Activated T-cell treated with anti-CD3 and anti-CD28 coated beads, Interleukin-2, amount 50 U/mL, for 48 hours (primary cell): ENCODE measurements at places on chromosomes 4 and X.
A peak's percentile ranks its signal among the peaks of the same experiment; 100 is the strongest.

DNA sequence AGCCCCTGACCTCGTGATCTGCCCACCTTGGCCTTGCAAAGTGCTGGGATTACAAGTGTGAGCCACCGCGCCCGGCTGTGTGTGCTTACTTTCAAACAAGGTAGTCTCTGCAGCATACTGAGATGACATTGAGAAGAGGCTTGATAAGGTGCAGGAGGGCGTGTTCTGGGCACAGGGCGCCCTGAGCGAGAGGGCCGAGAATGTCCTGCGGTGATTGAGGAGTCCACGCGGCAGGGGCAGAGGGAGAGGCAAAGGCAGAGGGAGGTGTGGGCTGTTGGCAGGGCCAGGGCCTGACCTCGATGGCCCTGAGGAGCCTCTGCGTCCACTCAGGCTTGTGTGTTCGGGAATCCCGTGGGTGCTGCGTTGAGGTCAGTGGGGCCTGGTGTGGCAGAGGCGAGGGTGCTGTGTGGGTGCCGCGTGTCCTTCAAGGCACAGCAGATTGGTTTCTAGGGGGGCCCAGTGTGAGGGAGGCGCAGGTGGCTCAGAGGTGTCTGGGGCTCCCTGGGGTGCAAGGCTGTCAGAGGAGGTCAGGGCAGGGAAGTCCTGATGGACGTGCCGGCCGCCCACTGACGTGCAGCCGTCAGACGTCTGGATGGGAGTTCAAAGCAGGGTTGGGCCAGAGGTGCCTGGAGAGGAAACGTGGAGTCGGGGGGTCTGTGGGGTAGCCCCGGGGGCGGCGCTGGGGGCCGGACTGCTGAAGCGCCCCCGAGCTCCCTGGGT lies 12.1 kb downstream of the PCGF3 start:
- no peak for DNase-seq

DNA sequence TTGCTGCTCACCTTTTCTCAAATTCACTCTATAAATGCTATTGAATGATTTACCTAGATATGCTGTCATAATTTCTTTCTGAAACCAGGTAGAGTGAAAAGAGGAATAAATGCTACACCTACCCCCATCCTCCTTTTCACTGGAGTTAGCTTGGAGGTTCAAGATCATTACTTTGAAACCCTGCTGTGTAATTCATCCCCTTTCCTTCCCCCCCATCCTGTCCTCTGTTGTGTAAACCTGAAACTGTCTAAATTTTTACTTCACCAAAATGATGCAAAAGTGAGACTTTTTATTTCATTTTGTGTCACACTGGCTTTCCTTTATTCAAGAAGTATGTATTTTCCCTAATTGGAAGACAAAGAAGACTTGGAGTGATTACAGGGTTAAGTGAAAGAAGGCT lies 5.4 kb downstream of the ZCCHC18 start:
- no peak for DNase-seq

DNA sequence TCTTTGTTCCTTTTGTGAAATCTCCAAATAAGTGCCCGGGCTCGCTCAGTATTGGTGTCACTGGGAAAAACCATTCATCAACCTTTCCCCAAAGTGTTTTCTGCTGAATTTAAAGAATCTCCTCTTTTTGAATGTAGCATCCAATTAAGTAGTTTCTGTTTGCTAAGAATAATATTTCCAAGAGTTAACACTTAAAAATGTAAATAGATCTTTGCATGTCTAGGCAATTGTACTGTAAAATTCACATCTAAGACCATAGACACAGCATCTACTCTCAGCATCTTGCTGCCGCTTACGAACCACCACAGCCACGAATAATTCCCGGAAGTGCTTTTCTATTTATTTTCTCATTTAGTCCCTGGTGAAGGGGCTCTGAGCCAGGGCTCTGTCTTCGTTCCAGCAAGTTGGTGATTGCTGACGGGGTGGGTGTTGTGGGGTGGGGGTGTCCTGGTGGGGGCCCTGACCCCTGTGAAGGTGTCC lies 1.4 kb downstream of the NSG1 start:
- no peak for DNase-seq

GRCh38 chrX:46823481-46823880 lies 13.4 kb upstream of the RP2 start:
- DNase-seq: no peak

DNA sequence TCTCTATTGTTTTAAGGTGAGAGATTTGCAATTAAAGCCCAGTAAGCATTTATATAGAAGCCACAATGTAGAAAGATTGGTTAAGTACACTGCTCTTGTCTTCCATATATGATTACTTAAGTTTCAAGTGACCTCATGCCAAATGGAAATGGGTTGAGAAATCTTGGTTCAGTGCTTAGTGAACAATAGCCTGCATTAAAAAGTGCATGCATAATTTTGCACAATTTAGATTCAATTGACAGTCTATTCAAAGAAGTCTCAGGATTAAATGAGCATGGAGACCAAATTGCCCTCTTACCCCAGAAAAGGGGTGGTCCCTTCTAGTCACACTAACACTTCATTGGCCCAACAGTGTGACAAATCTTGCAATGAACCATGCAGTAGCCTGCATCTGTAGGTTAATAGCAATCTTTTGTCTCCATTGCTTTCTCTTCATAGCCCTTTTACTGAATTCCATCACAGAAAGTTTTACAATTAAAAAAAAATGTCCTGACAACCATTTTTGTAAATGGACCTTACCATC lies 93.6 kb downstream of the HHIP start:
- no peak for DNase-seq

DNA sequence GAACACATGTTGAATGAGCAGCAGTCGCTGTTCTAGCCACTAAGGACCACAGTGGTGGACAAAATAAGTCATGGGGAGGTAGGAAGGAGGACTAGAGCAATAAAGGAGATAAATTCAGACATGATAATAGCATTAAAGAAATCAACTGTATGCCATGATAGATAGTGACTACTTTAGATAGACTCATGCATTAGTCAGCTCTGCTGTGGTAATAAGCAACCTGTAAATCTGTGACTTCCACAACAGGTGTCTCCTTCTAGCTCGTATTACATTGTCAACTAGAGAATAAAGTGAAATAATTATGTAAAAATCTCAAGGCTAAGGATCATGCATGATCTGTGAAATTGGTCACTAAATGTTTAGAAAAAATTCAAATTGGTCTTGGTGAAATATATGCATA lies 77.9 kb downstream of the WWC2 start:
- no peak for DNase-seq

- no peak for DNase-seq
These were observed 8.4 kb upstream of the TMEM144 start for GRCh38 chr4:158201876-158202275.

GRCh38 chr4:70704931-70705182 lies 16.5 kb downstream of the UTP3 start:
- no peak for DNase-seq

GRCh38 chr4:118992149-118992548 lies 103.5 kb downstream of the SYNPO2 start:
- DNase-seq: no peak

- no peak for DNase-seq
These were observed 76.7 kb upstream of the NAF1 start for GRCh38 chr4:163243297-163243981.

GRCh38 chrX:65920620-65921019 lies 119.3 kb downstream of the VSIG4 start:
- no peak for DNase-seq

DNA sequence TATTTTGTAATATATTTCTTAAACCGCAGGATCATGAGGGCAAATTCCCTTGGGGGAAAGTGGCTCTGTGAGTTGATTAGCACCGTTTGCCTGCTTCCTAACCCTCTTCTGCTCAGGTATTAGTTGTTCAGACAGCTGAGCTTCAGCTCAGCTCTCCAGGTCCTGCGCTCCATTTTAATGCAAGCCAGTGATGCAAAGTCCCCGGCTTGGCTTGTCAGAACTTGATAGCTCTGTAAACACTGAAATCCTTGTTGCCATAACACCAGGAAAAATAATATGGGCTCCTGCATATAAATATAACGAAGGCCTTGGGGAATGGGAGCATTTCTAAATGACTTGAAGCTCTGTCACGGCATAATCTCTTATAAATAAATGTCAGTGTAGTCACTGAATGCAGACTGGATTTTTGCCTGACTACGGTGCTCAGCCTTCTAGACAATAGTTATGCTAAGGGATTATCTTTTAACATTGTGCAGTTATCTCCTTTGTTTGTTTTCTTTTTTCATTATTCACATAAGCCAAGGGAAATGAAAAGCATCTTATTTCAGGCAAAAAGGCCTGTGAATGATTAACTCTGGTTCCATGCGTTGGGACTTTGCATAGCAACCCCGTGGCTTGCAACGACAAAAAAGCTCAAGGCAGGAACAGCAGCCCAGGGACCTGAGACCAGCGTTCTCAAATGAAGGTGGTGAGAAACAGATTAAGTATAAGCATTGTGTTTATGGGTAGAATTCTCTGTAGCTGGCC lies 253.2 kb downstream of the SPRY1 start:
- DNase-seq: no peak

- no peak for DNase-seq
These were observed 69.6 kb upstream of the MTNR1A start for GRCh38 chr4:186624951-186625350.

GRCh38 chr4:1748465-1748995 lies 27.2 kb downstream of the TACC3 start:
- DNase-seq: peak; percentile 91

DNA sequence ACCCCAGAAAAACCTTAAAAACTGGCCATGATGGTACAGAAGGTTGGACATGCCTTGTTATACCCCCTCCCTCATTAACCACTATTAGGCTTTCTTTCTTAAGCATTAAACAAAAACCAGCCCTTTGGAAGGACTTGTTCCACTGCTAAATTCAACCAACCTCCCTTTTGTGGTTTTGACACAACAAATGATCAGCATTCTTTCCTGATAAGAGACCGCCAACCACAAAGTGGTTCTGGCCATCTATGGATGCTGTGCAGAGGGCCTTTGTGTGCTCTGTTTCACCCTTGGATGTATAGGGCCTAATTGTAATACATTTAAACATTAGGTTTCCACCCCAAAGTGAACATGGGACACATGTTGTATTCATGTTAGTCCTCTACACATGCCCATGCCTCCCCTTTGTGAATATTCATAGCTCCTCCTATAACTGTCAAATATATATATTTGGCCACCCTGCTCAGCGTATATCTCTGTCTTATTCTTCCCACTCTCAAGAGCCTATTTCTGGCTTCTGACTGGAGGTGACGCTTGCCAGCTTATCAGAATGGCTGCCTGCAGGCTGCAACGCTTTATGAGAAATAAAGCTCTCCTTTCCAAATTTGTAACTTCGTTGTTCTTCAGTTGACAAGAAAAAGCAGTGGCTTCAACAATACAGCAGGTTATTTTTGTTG lies 126.6 kb downstream of the NPNT start:
- DNase-seq: no peak

DNA sequence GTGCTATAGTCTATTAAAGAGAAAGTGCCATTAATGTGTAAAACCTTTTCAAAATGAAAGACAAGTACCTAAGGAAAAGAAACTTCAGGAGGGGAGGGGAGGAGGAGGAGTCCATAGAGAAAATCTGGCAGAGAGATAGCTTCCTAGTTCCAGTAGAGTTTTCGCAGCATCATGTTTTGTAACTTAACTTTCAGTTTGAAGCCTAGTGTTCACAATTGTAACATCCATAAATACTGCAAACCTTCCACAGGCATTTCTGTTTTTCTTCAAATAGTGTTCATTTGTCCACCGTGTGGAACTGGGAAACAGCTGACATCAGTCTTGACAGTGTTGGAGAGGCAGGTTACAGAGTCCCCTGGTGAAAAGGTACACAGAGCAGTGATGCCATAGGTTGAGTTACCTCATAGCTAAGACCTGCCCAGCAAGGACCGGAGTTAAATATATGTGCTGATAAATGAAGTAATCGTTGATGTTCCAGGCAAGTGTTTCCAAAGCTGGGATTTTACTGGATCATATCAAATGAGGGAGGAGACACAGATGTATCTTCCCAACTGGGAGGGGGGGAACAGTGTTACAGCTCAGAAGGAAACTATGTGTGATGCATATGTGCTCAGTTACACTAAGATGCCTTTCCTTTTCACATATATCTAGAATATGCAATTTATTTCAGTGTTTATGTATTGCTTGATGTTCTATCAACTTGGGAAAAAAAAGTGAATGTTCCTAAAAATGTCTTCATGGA lies 369.5 kb upstream of the FAM241A start:
- DNase-seq: no peak

DNA sequence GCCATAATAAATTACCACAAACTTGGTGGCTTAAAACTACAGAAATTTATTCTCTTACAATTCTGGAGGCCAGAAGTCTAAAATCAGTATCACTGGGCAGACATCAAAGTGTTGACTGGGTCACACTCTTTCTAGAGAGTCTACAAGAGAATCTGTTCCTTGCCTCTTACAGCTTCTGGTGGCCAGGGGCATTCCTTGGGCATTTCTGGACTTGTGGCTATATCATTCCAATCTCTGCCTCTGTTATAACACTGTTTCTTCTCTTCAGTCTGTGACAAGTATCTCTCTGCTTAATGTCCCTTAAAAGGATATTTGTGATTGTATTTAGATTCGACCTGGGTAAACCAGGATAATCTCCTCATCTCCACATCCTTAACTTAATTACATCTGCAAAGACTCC lies 207.3 kb upstream of the DCAF8L1 start:
- DNase-seq: no peak

DNA sequence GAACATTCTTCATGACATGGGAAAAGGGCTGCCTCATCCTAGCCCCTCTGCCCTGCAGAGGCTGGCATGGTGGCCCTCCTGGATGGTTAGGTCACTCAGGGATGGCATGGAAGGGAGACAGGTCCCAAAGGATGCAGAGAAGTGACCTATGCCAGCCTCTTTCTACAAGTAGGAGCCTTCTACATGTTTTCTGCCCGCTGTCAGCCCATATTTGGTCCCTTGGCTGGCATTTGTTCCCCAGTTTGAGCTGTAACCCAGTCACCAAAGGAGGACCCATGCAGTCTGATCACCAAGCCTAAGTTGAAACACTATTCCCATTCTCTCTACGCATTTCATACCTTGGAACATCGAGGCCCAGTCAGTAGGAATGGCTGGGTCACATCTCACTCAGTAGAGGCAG lies 95.4 kb downstream of the PJA1 start:
- no peak for DNase-seq

- no peak for DNase-seq
These were observed 8.1 kb upstream of the DTHD1 start for GRCh38 chr4:36273276-36273675.

- no peak for DNase-seq
These were observed 68.9 kb downstream of the MAP3K15 start for GRCh38 chrX:19446397-19446796.

DNA sequence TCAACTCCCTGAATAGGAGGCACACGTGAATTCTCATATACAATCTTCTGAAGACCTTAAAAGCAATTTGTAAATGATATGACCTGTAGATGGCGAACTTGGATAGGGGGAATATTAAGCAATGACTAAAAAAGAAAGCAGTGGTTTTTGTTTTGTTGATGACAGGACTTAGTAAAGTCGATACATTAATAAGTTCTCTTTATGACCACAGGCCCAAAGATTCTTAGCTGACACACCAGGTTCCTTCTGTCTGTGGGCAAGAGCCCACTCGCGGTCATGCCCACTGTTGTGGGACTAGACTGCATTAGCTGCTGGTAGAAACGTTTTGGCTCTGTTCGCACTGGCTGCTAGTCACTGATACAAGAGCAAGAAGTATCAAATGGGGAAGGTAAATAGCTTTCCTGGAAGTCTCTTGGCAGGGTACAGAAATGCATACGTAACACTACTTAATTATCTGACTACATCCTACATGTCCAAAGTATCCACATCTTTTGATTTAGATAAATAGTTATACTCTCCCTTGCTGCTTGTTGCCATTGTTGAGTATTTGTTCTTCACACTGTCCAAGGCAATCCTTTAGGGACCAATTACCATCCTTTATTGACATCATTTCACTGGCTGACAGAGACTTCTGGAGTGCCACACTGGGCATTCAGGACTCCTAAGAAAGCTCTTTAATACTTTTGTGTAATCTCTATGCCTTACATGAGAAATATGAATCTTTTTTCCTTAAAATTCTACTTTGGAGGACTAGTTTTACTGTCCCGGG lies 31.0 kb downstream of the ALPK1 start:
- no peak for DNase-seq
